GDM1 (cell line): ENCODE measurements at places on chromosomes 12 and 14.
A peak's percentile ranks its signal among the peaks of the same experiment; 100 is the strongest.

DNA sequence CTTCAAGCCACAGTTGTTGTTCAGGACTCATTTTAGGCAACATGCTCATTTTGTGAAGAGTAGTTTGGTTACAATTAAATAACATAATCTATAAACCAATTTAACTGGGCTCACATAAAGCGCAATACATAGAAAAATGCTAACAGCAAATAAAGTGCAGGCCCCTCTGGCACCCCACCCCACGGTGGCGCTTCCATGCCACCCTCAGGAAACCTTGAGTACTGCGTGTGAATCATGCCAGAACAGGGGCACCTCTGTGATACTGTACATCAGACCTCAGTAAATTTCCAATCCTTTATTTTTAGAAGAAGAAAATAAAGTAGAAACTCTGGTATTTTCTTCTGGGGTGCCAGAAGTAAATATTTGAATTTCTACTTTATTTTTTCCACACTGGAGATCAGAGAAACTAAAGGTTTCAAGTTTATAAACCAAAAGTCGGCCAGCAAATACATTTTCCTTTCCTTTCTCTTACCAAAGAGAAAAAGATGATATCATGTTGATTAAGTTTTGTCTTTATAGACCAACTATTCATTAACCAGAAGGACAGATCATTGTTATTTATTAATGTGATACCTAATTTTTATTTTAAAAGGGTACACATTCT lies 316.8 kb downstream of the PAWR start:
- DNase-seq = peak; percentile 14

DNA sequence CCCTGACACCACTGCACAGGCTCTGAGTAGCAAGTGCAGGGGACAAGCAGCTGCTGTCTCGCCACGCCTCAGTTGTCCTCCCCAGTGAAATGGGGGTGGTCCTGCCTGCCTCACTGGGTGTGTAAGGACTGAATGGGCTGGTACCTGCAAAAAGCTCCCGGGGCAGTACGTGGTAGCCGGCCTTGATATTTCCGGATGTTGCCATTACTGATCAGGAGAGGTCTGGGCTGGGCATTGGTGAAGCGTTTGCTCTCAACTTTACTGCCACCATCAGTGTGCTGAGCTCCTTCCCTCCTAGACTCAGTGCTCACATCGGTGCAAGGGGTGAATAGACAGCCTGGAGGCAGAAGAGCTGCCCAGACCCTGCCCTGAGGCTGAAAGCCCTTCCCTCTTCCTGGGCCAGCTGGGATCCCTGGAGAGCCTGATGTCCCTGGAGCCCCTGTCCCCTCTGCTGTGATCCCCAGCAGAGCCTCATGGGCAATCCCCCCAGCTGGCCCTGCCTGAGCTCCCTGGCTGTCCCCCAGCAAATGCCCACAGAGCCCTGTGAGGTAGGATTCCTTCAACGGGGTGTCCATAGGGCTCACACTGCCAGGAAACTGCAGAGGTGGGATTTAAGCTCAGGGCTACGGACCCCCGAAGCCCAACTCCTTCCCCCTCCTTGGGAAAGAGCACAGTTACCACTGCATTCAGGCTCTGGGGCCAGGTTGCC lies 18.2 kb downstream of the DIO3 start:
- DNase-seq = no peak

DNA sequence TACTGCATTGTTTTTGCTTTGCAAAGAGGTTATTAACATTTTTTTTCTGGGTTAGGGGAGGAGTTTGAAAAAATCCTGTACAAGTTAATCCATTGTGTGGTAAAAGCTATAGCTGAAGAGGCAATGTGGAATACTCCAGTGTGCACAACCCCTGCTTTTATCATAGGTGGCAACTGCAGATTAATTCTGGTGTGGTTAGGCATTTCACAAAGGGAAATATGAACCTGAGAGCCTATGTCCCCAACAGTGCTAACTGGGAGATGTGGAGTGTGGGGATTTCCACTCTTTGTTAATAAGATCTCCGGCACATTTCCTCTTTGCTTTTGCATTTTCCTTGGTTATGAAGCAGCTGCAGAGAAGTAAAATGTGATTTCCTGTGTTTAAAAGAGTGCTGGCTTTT lies 33.6 kb downstream of the PRORP start:
- no peak for DNase-seq

GRCh38 chr12:13425766-13426165 lies 229.2 kb downstream of the EMP1 start:
- no peak for DNase-seq

DNA sequence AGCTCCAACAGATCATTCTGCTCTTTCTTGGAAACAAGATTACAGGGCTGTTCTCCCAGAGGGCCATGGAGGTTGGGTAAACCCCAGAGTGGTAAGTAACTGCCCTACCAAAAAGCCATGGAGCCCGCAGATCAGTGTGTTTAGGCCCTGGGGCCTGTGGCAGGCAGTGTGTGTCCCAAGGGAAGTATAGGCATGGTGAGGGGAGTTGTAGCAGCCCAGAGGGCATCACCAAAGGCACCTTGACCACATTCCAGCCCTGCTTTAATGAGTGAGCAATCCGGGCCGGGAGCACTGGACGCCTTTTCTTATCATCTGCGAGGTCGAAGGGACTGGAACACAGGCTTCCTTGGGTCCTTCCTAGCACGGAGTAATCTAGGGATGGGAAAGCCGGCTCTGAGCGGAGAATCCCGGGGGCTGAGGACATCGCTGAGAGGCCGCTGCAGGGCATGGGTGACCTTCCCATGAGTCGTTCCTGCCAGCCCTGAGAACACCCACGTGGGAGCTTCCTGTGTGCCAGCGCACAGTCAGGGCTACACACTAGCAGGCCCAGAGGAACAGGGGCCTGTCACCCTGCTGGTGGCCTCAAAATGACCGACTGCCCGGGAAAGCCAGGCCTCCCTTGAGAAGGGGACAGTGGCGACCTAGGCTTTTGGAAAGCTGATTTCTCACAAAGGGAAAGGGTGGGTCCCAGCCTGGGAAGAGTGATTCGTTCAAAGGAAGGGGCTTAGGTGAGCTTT lies 91.3 kb downstream of the NINJ2 start:
- DNase-seq = no peak
